Epithelial cell of alveolus of lung (primary cell): ENCODE measurements at places on chromosomes 11 and 22. TPM values are rescaled to one million over a fixed set of nuclear protein-coding genes. Genes with fewer than 3 reads are reported as not detected.

CD3D gene
- total RNA-seq, result not detected in 2 replicates

OR5A1 gene
- total RNA-seq, result not detected in 2 replicates

DDX25 gene
- total RNA-seq, result not detected in 2 replicates

ART1 gene
- not detected in 2 replicates for total RNA-seq

MMP27 gene
- total RNA-seq, result not detected in 2 replicates

KRTAP5-4 gene
- total RNA-seq, result not detected in 2 replicates

PLEKHB1 gene
- total RNA-seq, result 0.26 and 1.3 TPM in 2 replicates
